ENCODE measurements at places on chromosomes 13 and 19.

GRCh38 chr13:96903085-96903484 lies 91.2 kb downstream of the OXGR1 start:
- DNase-seq = no peak

- no peak for DNase-seq
Measured at GRCh38 chr19:19525611-19526380, 2.9 kb upstream of the YJEFN3 start.

- DNase-seq = no peak
Measured at GRCh38 chr19:7544626-7545025, 9.1 kb downstream of the PNPLA6 start.

DNA sequence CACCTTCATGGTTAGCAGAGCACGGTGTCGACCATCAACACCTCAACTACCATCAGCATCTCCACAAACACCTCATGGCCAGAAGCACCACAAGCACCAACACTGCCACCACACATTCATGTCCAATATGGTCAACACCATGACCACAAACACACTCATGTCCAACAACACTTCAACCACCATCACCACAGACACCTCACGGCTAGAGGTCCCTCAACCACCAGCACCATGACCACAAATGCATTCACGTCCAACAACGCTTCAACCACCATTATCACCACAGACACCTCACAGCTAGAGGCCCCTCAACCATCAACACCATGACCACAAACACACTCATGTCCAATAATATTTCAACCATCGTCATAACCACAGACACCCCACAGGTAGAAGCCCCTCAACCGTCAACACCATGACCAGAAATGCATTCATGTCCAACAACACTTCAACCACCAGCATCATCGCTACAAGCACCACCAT lies 10.2 kb downstream of the TRAPPC5 start:
- no peak for DNase-seq

DNA sequence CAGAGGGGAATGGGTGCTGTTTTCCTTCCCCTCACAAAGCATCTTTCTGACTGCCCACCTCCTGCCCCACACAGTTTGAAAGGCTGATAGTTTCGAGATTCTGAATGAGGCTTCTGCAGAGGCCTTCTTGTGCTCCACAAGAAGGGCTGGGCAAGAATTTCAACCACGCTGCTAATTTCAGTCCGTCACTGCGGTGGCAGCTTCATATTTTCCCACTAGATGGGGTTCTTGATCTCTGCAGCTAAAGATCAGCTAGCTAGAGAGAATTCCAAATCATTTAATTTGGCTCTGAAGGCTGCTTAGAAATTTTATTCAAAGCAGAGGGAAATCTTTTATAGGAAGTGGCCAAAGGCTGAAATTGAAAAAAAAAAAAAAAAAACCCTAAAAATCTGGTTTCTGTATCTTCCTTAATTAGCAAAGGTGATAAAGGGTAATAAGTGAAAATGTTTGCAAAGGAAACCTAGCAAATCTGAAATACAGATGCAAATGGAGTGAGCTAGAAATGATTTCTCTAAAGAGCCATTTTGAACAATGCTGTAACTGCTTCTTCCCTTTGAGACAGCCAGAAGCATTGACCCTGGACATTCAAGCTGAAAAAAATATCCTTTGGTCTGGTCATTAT lies 38.0 kb upstream of the C13orf42 start:
- DNase-seq = no peak

DNA sequence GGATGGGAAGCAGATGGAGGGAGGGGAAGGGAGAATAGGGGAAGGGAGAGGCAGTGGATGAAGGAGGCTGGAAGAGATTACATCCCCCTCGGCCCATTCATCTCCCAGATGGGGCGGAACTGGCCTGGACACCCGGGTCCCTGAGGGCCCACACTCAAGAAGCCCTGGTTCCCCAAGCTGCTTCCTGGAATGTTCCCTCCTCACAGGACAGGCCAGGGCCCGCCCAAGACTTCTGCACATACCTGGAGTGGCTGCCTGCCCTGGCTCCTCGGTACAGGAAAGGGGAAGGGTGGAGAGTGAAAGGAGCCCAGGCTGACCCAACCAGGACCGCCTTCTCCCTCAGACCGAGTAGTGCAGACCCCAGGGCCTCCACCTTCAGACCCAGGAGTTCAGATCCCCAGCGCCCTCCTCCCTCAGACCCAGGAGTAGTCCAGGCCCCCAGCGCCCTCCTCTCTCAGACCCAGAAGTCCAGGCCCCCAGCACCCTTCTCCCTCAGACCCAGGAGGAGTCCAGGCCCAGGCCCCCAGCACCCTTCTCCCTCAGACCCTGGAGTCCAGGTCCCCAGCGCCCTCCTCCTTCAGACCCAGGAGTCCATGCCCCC lies 489 bp downstream of the NTF4 start:
- DNase-seq = no peak

- DNase-seq = no peak
Measured at GRCh38 chr19:27846944-27847343, 1366.0 kb downstream of the UQCRFS1 start.

GRCh38 chr19:56507446-56508289 lies at the start of gene ZNF471:
Gene ZNF471, plus strand, starts transcription at chr19:56507855. Its CDS starts 3,717 bp downstream, at chr19:56511572.
- DNase-seq = peak; percentile 97

- DNase-seq = no peak
Measured at GRCh38 chr19:51227326-51227725, 2.4 kb downstream of the CD33 start.

DNA sequence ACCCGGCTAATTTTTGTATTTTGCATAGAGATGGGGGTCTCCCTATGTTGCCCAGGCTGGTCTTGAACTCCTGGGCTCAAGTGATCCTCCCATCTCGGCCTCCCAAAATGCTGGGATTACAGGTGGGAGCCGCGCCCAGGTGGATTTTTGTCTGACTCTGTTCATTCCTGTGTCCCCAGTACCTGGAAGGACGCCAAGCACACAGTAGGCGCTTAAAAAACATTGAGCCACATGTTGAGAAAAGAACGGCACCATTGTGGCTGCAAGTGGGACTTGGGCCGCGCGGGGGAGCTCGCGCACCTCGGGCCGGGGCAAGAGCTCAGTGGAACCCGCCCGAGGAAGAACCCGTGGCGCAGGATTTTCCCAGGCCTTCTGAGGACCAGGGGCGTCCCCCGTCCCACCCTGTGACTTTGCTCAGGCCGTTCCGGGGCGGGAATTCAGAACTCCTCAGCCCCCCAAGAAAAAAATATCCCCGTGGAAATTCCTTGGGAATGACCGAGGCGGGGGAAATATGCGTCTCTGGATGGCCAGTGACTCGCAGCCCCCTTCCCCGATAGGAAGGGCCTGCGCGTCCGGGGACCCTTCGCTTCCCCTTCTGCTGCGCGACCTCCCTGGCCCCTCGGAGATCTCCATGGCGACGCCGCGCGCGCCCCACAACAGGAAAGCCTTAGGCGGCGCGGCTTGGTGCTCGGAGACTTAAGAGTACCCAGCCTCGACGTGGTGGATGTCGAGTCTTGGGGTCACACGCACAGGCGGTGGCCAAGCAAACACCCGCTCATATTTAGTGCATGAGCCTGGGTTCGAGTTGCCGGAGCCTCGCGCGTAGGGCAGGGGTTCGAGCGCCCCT lies 1.4 kb upstream of the ICAM1 start:
- peak; percentile 89 for DNase-seq

DNA sequence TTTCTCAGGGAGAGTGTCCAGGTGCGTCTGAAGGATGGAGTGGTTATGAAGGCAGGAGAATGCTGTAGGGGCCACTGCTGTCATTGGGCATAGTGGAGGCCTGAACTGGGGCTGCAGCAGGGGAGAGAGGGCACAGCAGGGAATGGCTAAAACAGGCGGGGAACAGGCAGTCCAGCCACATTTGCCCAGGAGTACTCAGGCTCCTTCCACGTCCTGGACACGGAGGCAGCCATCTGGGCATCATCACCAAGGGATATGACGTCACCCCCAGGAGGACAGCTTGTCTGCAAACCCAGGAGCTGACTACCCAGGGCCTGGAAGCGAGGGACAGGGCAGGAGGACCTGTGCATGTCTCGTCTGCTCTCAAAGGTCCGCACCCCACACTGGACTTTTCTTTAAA lies 22.2 kb downstream of the VSTM2B start:
- no peak for DNase-seq

- no peak for DNase-seq
Measured at GRCh38 chr19:53388904-53389303, 6.0 kb upstream of the ZNF765 start.

GRCh38 chr13:28012896-28013295 lies 24.4 kb upstream of the URAD start:
- no peak for DNase-seq
